Foreskin fibroblast (primary cell): ENCODE measurements at places on chromosomes 3 and 15.
A peak's percentile ranks its signal among the peaks of the same experiment; 100 is the strongest.

DNA sequence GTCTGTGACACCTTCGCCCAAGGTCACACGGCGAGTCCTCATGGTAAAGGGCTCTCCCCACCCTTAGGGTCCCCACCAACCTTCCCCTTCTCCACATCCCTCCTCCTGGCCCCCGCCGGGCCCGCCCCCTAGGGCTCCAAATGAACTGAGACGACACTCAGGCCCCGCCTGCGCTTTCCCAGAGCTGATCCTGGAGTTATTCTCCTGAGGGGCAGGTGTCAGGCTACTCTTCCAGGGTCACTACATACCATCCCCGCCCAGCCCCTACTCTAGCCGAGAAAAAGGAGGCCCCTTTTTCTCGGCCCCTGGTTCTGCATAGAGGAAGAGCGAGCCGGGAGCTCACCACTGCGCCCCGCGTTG lies 292 bp downstream of the USP4 start:
- peak; percentile 38 for DNase-seq

DNA sequence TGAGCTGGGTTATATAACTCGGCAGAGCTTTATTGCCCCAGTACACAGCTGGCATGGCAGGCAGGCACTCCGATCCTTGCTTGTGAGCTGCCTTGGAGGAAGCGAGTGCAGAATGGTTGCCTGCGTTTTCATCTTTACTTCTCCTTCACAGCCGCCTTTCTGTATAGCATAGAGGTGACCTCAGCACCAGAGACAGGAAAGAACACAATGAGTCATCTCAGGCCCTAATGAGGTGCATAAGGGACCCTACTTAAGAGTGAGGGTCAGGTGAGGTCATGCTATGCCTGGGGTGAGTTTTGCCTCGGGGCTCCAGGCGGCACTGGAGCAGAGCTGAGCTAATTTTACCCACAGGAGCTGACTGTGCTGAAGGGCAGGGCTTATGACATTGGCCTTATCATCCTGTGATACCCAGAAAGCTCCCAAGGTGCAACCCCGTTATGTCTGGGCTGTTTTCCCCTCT lies 43.5 kb downstream of the LPP start:
- DNase-seq = peak; percentile 49

DNA sequence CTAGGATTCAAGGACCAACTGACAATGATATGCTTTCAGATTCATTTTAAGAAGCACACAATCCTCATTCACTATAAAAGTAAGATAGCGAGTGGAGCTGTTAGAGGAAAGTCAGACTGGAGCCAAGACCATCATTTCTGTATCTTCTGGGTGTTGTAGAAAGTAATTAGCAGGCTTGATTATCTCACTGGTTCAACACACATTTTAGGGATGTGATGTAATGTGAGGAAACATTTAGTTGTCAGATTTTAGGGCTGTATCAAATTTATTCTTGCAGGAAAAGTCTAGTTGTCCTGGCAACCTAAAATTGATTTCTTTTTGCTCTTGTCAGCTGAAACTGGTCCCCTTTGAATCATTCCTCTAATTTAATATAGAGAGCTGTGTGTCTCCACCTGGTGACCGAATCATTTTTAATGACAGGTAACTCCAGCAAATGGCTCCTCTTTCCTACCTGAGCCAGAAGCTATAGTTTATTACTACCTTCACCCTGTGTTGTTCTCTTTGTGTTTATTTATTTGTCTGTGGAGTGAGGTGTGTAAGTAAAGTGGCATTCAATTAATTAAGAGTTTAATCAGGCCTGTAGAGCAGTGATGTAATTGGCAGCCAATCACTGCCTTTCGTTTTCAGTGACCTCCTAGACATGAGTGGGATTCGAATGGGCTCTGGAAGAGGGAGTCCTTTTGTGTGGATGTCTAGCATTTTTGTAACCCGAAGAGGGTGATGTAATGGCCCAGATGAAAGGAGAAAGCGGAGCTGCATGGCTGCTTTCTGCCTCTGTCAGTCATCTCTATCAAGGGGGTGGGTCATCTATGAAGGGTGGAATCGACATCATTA lies 125.8 kb downstream of the LPP start:
- DNase-seq = no peak

GRCh38 chr15:101048176-101048575 lies 129.0 kb downstream of the LRRK1 start:
- DNase-seq = no peak

DNA sequence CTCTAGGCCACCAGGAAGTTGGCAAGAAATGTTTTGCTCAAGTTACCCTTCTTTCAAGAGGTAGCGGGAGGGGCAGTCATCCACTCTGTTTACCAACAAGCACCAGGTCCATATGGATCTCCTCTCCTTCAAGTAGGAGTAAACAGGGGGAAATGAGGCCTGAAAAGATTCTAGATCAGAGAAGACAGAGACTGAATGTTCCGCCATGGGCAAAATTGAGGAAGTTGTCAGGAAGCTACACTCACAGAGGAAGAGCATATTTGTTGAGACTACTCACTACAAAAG lies 81.6 kb downstream of the KLF15 start:
- DNase-seq = no peak

DNA sequence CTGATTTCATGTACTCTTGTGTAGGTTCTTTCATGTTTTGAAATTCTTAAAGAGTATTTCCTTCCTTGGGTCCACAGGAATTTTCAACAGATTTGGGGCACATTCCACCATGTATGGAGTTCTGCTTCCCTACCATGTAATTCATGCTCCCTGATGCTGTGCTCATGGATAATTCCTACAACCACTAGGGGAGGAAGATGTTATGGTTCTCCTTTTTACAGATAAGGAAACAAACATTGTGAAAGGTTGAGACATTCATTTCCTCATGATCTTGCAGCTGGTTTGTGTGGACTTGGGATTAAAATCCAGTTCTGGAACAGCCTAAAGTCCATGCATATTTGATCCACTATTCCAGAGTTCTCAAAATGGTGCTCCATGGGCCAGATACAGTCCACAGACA lies 174.9 kb upstream of the FRMD4B start:
- no peak for DNase-seq

DNA sequence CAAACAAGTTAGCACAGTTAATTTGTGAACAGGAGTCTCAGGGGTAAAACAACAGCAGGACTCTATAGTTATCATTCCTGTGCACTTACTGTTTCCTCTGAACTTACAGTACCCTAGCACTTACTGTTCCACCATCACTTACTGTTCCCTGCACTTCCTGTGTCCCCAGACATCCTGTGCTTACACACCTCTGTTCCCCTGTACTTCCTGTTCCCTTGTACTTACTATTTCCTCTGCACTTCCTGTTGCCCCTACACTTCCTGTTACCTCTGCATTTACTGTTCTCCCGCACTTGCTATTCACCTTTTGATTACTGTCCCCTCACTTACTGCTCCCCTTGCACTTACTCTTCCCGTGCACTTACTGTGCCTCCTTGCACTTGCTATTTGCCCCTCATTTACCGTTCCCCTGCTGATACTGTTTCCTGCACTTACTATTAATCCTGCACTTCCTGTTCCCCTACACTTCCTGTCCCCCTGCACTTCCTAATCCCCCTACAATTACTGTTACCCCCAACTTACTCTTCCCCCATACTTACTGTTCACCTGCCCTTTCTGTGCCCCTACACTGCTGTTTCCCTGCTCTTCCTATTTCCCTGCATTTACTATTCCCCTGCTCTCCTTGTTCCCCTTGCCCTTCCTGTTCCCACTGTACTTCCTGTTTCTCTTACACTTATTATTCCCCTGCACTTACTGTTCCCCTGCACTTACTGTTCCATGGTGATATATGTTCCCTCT lies 30.3 kb downstream of the TPRA1 start:
- DNase-seq = no peak

DNA sequence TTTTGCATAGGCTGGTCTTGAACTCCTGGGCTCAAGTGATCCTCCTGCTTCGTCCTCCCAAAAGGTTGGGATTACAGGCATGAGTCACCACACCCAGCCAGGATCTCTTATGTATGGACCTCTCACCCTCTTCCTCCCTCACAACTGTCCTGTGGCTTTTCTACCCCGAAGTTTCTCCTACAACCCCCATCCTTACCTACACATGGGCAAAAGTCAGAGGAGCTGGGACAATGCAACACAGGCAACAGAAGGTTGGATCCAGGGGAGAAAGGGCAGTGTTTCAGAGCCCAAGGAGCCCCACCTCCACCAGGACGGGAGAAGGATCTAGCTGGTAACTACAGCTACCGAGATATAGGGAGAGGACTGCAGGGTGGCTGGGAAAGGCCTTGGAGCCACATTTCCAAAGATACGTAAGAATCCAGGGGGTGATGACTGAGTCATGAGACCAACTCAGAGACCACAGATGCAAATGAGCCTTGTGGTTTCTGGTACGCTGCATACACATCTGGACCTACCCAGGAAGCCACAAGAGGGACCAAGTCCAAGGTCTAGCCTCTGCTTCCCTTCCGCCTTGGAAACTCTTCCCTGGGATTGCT lies 13.6 kb downstream of the IGDCC4 start:
- DNase-seq = peak; percentile 96

DNA sequence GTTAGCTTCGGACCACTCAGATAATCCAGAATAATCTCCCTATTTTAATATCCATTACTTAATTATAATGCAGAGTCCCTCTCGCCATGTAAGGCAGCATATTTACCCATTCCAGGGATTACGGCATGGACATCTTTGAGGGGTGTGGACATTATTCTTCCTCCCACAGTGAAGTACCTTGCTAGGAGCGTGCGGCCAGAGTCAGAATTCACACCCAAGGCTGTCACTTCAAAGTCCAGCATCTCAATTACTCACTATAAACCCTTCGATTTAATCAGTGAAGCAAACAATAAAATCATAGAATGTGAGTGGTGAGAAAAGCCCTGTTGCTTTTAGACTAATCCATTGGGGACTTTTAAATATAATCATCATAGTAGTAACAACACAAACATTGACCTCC lies 11.6 kb downstream of the SEMA6D start:
- no peak for DNase-seq

GRCh38 chr15:41559239-41559782 lies 299 bp downstream of the TYRO3 start:
- DNase-seq = no peak

GRCh38 chr3:176479248-176479647 lies 718.0 kb downstream of the TBL1XR1 start:
- no peak for DNase-seq

DNA sequence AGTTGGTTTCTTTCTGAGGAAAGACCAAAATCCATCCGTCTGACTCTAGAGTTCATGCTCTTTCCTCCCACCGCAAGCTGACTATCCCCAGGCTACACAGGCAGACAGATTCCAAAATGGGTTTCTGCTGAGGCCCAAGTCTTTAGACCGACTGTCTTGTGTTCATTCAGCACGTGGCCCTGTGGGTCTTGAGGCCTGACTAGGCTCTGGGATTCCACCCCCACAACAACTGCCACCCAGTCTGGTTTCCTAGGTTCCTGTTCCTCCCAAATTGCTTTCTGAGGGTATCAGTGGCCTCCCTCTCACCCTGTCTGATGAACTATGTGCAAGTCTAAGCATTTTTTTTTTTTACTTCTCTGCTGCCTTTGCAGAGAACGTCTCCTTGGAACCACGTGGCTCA lies 67.7 kb downstream of the CYP19A1 start:
- DNase-seq = no peak

- DNase-seq = peak; percentile 81
These were observed 167.2 kb downstream of the POLR2M start for GRCh38 chr15:57873564-57874209.

DNA sequence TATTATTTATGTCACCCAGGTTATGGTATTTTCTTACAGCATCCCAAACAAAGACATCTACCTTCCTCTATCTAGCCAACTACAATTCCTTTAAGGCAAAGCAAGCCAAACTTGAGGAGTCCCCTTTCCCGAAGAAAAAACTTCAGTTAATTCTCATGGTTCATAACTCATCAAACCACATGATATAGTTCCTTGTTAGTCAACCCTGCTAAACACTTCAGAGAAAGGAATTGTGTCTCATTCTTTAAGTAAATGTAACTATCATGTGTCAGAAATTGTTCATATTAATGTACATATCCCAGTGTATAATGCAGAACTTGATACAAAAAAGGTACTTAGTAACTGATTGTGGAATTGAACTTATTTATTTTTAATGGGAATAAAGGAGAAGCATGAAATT lies 44.4 kb downstream of the ST3GAL6 start:
- DNase-seq = no peak

DNA sequence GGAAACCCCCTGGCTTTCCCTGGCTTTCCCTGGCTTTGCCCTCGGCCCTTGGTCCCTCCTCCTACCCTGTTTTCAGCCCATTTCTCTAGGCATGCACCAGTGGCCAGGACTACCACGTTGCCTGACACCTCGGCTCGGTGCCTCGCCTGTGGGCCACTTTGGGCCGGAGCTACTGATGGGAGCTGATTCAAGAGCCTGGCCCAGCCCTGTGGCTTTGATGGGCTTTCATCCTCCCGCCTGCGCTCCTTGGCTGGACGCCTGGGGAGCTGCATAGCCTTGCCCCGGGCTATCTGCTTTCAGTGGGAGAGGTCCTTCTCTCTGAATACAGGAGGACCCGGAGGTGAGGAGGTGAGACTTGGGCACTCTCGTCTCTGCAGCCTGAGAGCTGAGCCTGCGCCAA lies 192.7 kb upstream of the HES1 start:
- DNase-seq = no peak

DNA sequence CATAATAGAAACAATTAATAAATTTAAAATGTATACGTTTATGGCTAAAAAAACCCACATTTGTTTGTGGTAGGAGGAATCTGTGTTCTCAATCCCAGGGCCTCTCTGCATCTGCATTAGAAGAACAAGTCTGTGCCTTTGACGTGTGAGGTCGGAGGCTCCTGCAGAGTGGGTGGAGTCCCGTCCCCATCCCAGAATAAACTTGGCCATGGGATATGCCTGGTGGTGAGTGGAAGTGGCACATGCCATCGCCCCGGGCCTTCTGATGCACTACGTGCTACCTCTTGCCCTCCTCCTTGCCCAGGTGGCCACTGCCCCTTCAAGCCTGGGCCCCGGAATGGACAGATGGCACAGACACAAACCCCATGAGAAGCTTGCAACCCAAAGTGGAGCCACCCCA lies 131.1 kb upstream of the NSMCE3 start:
- DNase-seq = no peak

GRCh38 chr15:47409600-47409999 lies 307.7 kb upstream of the SEMA6D start:
- peak; percentile 47 for DNase-seq

- DNase-seq = no peak
These were observed 160.9 kb upstream of the SGO1 start for GRCh38 chr3:20346916-20347315.

DNA sequence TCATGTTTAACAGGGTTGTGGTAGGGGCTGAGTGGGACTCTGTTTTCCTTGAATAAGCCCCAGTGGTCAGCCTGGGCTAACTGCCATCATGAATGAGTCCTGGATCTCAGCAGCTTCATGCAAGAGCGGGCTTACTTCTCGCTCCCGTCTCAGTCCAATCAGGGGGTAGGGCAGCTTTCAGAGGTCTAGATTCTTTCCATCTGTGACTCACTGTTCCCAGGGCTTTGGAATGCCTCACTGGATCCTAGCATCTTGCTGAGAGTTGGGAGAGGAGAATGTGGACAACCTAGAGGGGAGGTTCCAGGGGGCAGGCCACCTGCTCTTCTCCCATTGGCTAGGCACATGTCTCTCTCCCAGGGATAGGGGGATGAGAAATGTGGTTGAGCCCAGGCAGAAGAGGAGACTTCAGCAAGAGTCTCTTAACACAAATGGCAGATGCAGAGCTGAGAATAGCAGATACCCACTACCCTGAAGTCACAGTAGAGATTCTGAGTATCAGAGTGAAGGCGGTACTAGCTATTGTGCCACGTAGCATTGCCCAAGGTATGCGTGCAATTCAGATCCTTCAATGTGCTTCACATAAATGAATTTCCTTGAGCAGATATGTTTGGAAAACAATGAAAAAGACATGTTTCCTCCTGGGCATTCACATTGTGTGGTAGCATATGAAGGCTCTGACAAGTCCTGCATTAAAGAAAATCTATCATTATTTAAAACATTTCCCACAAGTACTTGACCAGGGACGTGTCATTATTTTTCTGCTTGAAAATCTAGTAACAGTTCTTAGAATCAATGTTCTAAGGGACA lies 257.7 kb upstream of the PROK2 start:
- peak; percentile 61 for DNase-seq
